ENCODE measurements at places on chromosomes 1 and 21. TPM values are rescaled to one million over a fixed set of nuclear protein-coding genes. Genes with fewer than 3 reads are reported as not detected.
A peak's percentile ranks its signal among the peaks of the same experiment; 100 is the strongest.

- DNase-seq, result no peak
Observed at GRCh38 chr21:43332861-43333297, 94.1 kb downstream of the SIK1 start.

DNA sequence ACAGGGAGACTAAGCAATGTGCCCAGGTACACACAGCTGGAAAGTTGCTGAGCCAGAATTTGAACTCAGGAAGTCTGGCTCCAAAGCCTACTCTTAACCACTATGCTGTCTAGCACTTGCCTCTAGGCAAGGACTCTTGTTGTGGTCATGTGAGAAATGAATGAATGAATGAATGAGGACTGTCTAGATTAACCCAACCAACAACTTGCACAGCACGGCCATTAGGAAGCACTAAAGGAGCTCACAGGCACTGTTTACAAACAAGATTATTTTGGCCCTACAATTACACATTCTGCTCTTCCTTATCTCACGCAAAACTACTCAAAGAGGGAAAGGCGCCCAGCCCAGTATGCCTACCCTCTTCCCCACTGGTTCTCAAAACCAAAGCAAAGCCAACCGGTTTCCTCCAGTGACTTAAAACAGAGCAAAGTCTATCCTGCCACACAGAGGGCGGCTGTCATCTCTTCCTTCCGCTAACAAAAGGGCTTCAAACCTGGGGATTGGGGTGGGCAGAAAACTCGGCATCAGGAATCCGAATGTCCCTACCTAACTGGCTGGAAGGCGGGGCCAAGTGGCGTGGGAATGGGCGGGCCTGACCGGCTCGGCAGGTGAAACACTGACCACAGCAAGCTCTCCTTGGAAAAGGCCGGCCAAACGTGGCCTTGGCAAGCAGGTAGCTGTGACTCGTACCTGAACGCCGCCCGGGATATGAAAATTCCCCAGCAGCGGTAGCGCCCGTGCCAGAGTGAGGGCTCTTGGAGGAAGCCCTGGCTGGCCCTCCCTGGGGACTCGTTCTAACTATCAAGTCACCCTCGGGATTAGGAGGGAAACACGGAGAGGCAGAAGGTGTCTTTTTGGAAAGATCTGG is 948 bp downstream of the STK40 start:
- DNase-seq, result peak; percentile 35

DNA sequence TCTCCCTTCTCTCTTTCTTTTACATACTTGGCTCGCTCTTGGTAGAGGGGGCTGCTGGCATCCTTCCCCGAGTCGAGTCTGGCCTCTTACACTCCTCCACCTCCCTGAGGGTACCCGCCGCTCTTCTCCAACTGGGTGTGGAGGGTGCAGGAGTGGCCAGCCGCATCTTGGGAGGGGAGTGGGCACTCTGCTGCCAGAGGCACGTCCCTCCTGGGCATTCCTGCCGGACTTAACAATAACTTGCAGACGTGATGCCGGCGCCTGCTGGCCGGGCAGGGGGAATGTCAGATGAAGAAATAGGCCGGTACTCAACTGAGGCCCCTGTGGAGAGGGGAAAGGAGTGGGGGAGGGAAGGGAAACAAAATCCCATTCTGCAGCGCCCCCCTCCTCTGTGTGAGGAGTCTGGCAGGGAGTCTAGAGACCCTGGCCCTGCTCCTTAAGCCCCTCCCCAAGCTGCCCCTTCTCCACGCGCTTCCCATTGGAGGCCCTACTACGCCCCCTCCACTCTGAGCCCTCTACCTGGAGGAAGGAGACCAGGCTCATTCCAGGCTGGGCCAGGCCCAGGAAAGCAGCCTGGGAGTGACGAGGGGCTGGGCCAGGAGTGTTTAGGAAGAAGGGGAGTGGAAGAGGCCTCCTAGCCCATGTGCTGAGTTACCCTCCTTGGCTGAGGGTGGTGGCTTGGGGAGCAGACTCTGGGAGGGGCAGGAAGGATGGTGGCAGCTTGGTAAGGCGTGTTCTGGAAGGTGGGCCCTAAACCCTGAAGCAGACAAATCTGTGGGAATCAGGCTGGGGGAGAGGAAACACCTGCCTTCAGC is 1.8 kb downstream of the ATP2B4 start:
- DNase-seq, result no peak

- no peak for DNase-seq
Observed at GRCh38 chr21:36185523-36185922, 28.9 kb downstream of the DOP1B start.

The AGMAT gene
- total RNA-seq, result 32.5 TPM
